ENCODE measurements at places on chromosomes 13 and 19. TPM values are rescaled to one million over a fixed set of nuclear protein-coding genes. Genes with fewer than 3 reads are reported as not detected.

The DENND1C gene
- 0.18 TPM for total RNA-seq

The IFNL1 gene
- total RNA-seq, result not detected

The NKG7 gene
- total RNA-seq, result 0.45 TPM

The NPAS1 gene
- total RNA-seq, result 0.36 TPM

The AXL gene
- total RNA-seq, result 10.6 TPM

The ZNF625 gene
- 23.8 TPM for total RNA-seq

The ZGLP1 gene
- 2.4 TPM for total RNA-seq

The CELF5 gene
- 37.6 TPM for total RNA-seq

DNA sequence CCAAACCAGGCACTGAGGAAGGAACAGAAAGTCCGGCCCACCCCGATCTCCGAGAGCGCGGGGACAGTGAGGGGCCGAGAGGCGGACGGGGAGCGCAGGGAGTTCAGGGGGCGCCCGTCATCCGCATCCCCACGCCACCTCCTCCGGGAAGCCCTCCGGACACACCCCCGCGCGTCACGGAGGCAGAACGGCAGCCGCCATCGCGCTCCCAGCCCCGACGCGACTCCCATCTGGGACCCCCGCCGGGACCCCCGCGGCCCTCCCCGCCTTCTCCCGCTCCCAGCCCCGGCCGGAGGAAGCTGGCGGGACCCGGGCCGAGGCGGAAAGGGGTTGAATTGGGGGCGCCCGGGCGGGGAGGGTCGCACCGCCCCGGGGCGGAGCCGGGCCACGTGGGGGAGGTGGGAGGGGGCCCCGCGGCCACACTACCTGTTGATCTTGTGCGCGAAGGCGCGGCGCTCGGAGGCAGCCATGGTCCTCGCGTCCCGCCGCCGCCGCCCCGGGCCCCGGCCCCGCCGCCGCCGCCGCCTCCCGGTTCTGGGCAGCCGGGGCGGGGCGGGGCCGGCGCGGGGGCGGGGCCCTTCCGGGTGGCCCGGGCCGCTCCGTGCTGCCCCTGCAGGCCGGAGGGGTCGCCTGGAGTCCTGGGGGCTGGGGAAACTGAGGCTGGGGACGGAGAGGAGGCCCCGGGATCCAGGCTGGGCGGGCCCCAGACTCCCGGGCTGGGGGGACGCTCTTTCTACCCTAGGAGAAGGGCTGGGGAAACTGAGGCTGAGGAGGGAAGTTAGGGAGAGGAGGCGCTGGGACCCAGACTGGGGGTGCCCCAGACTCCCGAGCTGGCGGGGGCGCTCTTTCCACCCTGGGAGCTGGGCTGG, at the start of gene DOCK6:
DOCK6 (minus strand) TSS at position 554 of the 869 bp plus-strand sequence; CDS start at position 470, 84 bp downstream.
- DNase-seq, result no peak

DNA sequence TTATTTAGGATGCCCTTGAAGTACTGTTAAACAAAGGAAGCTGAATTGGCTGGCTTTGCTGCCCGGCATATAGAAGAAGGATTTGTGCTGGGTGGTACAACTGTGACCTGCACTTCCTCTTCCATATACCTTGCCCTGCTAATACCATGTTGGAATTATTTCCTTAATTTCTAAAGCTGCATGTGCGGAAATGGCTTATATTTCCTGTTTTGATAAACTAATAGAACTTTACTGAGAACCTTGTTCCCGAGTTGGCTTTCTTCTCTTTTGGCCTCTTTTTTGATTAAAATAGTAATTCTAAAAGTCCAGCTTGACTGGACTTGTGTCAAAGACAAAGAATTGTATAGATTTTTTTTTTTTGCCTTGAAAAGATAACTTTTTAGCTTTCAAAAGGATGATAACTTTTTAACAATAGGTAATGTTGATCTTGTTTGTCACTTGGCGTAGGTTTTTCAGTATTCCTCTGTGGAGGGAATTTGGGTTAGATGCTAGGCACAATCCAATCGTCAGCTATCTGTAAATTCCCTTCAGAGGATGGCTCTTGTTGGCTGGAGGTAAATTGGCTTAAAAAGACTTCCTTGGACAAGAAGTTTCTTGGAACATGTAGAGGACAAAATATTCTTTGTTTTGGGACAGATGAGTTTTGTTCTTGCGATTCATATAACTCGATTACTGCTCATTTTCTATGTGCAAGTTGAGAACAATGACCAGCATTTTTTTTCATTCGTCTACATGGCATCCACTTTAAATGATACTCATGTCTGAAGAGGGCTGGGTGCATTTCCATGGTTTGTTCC, 41.4 kb downstream of the COL4A2 start:
- no peak for DNase-seq

DNA sequence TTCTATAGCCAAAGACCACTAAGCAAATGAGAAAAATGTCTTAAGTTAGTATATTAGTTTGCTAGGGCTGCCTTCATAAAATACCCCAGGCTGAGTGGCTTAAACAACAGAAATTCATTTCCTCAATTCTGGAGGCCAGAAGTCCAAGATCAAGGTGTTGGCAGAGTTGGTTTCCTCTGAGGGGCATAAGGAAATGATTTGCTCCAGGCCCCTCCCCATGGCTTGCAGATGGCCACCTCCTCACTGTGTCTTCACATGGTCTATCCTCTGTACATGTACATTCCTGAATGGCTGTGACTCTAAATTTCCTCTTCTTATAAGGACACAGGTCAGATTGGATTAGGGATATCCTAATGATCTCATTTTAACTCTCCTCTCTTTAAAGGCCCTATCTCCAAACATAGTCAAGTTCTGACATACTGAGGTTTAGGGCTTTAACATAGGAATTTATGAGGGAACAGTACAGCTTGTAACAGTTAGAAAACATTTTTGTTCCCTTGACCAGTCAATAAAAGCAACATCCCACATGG, 307.4 kb downstream of the DIAPH3 start:
- no peak for DNase-seq

DNA sequence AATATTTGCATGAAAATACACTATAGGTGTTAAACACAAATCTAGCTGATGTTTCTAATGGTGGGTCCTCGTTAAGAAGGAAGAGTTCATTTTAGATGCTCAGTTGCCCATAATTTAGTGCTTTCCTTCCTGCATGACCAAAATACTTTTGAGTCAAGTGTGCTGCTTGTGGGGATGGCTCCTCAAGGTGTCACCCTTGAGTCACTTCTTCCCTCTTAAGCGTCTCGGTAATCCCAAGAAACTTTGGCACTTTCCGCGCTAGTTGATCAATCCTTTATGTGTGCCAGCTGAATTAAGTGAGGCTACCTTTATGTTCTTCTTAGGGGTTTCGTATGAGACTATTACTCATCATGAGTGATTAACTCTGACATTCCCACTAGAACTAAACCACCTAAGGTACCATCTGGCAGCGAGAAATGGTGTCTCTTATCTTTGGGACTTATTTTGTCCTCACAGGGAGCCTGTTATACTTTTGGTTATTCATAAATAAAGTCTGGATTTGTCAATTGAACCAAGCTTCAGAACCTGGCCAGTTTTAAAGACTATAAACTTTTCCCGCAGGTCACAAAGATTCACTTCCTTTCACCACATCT, 106.8 kb downstream of the NHLRC3 start:
- no peak for DNase-seq

GRCh38 chr13:33657274-33657673, 160.7 kb upstream of the RFC3 start:
- DNase-seq, result no peak

GRCh38 chr19:55118401-55118991, 1.1 kb upstream of the PPP1R12C start:
- DNase-seq, result peak; percentile 82

DNA sequence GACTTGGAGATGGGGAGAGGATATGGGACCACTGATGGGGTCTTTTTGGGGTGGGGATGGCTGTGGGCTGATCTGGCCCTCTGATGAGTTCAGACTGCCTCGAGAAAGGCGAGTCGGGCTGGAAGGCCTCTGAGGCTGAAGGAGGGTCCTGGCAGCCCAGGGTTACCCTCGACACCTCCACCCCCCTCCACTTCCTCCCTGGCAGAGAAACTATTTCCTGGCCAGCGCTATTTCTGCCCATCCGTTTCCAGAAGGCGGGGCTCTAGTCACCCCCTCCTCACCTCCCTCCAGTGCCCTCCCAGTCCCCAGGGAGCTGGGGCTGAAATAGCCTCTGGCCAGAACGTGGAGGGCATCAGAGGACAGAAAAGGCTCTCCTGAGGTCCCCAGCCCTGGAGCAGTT, 9.7 kb downstream of the EXOC3L2 start:
- DNase-seq, result no peak

- DNase-seq, result no peak
These were observed 143.8 kb upstream of the RXFP2 start for GRCh38 chr13:31595563-31595962.

GRCh38 chr13:72463561-72463960, 263.9 kb downstream of the MZT1 start:
- no peak for DNase-seq

DNA sequence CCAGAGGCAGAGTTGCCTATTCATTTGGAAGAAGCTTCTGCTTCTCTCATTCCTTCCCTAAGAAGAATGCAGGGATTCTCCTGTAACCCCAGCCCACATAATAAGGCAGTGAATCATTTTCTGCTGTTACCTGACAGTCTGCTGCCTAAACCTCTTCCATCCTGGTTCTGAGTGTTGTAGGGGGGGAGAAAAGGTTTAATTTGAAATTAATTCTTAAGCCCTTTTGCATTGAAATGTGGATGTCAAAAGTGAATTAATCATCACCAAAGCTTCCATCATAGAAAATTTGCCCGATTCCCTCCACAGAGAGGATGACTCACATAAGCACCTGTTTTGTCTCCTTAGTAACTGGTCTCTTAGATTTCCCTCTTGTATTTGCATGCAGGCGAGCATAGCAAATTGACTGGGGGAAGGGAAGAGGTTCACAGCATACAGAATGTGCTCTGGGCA, 146.7 kb upstream of the FNDC3A start:
- DNase-seq, result no peak

GRCh38 chr19:4717191-4717965, 6.3 kb downstream of the DPP9 start:
- no peak for DNase-seq

- DNase-seq, result no peak
These were observed 33.1 kb downstream of the CAPN12 start for GRCh38 chr19:38710928-38711725.

GRCh38 chr19:1291761-1292418, 6.2 kb downstream of the EFNA2 start:
- no peak for DNase-seq

- DNase-seq, result no peak
These were observed 1.2 kb downstream of the EEF2 start for GRCh38 chr19:3983936-3984583.

- DNase-seq, result no peak
These were observed 22.4 kb downstream of the TNFRSF19 start for GRCh38 chr13:23592596-23592995.

DNA sequence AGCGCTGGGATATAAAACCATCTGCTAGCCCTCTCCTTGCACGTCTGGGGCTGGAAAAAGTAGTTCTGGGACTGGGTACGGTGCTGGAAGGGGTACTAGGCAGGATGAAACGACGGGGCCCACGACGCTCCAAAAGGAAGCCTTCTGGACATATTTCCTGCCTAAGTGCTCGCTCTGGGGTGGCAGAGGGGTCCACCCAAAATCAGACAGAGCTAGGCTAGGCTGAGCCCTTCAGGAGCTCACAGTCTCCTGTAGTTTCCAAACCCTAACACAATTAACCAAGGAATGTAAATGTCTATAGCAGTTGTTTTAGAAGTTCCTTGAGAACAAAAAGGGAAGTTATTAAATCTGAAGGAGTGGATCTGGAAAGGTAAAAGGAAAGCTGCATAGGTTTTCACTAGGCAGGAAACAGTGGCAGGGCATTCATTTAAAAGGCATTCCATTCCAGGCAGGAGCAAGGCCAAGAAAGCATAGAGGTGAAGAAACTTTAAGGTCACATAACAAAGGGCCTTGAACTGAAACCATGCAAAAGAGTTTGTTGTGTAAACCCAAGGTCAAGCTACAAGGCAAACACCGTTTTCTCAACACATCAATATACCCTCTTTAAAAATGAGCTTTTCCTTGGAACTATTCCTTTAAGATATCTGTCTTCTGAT, 634 bp upstream of the DIAPH3 start:
- peak; percentile 6 for DNase-seq

- DNase-seq, result no peak
These were observed 66.5 kb downstream of the EFNB2 start for GRCh38 chr13:106468744-106469590.

DNA sequence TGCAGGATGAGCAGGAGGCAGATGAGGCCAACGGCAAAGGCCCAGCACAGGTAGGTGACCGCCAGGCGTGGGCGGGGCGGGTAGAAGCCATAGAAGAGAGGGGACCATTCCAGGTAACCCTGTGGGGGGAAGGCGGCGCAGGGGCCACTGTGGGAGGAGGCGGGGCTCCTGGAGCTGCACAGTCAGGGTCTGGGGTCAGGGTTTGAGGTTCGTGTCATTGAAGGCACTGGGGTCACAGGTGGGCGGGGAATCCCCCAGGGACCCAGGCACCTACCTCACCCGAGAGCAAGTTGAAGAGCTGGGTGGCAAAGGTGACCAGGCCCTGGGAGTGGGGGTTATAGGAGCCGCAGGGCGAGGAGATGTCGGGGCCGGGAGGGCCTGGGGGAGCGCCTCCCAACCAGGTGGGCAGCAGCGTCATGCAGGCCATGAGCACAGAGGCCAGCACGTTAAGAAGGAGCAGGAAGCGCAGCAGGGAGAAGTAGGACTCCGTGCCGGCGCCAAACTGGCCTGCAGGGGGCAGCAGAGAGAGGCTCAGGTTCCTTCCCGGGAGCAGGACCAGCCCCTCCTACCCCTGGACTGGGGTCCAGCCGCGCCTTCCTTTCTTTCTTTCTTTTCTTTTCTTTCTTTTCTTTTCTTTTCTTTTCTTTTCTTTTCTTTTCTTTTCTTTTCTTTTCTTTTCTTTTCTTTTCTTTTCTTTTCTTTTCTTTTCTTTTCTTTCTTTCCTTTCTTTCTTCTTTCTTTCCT, 4.6 kb downstream of the TMC4 start:
- peak; percentile 90 for DNase-seq

DNA sequence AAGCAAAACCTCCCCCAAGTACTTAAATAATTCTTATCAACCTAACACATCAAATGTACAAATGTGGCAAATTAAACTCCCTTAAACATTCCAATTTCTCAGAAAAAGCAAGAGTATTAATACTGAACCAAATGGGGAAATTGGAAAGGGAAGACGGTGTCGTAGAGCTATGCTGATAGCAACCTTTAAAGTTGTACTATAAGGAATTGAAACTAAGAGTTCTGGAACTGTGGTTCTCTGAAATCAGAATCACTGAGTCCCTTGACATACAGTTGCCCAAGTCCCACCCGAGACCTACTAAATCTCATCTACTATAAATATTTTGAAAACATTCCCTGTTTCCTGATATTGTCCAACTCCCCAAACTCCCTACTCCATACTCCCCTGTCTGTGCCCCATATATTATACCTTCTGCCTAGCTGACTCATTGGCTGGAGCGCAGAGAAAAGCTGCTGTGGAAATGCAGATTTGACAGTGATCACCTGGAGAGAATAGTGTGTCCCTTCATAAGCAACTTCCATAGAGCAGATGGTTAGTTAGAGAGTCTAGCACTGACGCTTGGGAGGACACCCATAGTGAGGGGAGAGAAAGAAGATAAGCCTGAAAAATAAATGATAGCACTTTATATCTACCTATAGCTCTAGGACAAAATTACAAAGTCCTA, 51.4 kb upstream of the ITM2B start:
- DNase-seq, result peak; percentile 71
